Iris pigment epithelial cell (primary cell): ENCODE measurements at places on chromosomes 6 and 20.

DNA sequence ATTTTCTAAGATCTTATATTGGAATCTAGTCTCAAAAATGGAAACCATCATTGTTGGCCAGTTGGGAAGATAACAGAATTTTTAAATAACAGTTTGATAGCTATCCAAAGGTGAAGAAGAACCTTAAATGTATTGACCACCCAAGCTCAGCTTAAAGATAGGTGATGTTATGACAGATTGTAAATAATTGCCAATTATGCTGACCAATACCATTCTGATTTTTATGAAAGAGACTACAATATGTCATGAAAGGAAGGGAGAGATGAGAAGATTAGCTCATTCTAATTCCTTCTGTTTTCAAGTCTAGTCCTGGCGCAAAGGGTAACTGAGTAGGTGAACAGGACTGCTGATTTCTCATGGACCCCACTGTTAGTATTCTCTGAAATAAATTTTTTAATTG is 5.7 kb upstream of the TAB2 start:
- DNase-seq: no peak

- no peak for DNase-seq
These were observed 273.4 kb upstream of the CITED2 start for GRCh38 chr6:139647841-139648240.

DNA sequence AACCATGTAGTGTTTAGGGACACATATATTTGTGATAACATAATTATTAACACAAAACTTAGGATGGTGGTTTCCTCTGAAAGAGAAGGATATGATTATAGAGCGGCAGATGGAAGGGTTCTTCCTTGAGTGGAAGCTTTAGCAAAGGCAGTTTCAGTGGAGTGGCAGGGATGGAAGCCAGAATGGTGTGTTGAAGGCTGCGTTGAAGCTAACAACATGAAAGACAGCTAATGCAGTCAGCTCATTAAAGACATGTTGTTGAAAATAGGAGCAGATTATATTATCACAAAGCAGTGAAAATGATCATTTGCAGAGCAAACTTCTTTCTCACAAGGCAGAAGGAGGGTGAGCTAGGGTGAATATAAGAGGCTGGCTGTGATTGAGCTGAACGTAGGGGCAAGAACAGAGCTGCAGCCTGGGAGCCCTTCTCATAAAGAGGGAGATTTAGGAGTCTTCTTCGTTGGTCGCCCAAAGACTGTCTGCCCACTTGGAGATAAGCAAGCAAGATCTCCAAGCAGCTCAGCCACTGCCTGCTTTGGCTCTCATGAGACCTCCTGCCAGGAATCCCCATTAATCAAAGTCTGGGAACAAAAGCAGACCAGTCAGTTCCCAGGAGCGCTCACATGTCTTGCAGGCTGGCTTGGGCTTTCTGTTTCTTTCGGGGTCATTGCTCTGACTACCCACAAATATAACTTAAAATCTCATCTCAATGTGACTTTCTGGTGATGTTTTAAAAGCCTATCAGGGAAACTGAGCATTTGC is 2.6 kb upstream of the ANKRD6 start:
- no peak for DNase-seq

GRCh38 chr6:37149745-37150144 is 20.2 kb upstream of the PIM1 start:
- no peak for DNase-seq

GRCh38 chr20:432208-432607 is 24.1 kb downstream of the RBCK1 start:
- no peak for DNase-seq

DNA sequence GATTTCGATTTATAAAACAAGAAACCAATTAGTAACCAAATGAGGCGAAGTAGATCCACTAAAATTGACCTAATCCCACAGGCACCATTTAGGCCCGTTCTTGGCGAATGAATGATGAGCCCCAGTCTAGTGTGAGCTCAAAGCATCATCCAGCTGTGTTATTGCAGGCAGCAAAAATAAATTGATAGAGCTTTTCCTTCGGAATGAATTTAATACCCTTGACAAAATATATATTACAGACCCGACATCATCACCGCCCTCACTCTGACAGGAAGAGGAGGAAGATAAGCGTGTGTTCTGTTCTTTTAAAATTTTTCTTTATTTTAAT is 7.8 kb downstream of the SIM1 start:
- no peak for DNase-seq

DNA sequence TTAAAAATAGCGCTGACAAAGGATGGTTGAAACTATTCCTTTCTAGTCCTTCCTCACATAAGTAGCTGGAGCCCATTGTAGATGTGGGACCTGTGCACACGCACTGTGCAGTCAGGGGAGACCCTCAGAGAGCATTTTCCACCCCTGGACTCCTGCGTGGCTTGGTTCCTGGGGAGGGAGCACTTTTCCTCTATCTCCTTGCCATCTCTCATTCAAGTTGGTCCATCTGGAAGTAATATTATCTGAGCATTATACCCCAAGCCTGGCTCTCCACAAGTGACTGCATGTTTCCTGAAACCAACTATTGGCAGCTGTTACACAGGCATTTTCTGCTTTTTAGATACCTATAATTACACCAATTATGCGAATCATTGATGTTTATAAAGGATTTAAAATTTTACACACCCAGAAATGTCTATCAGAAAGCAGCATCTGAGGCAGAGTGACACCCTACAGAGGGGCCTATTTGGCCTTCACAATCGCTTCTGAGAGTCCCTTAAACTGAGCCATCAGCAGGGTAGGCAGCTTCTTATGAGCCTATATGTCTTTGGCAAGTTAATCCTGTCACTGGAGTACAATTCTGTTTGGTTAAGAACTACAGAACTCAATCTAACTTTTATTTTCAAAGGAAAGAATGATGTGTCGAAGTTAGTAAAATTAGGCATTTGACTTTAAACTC is 18.7 kb downstream of the SOX4 start:
- DNase-seq: no peak

GRCh38 chr20:55514531-55514930 is 490.8 kb downstream of the CBLN4 start:
- DNase-seq: no peak

DNA sequence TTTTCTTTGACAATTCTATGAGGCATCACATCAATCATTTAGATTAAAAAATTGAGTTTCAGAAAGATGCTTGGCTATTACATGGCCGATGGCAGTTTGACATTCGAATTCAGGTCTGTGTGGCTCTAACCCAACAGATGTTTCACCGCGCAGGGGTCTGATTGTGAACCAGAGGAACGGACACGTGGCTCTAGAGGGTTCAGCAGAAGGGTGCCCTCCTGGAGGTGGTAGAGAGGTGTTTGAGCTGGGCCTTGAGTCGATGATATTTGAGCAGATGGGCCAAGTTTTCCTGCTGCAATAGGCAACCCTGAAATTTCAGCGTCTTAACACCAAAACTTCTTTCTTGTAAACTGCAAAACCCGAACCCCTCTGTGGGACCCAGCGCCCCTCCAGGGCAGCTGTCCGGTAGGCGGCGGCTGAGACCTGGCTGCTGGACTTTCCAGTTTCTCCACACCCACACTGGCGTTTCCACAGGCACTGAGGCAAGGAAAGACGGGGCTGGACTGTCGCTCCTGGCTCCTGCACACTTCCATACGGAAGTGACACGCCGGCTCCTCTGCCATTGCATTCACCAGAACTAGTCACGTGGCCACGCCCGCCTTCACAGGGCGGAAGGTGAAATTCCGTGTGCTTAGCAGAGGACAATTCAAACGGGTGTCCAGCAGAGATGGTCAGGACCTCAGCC is 11.3 kb upstream of the AFDN start:
- DNase-seq: no peak

GRCh38 chr20:10709916-10710315 is 36.1 kb upstream of the JAG1 start:
- DNase-seq: no peak

DNA sequence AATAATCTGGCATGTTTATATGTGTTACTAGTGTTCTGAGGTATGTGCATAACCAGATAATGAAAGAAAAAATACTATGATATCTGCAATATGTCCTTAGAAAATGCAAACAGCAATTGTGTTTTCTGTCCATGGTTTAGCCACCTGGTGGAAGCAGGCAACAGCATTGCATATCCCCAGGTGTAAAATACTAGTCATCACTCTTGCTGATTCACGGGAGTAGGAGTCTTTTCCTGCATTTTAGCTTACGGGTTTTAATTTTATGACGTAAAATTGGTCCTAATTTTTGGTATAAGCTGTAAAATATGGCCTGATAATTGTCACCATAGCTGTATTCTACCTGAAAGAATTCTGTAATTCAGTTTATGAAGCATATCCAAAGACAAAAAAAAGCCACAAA is 2.5 kb downstream of the RNF182 start:
- no peak for DNase-seq

GRCh38 chr20:34824806-34825529 is 483 bp downstream of the NCOA6 start:
- peak; percentile 40 for DNase-seq

GRCh38 chr6:47044397-47044796 is 2.3 kb upstream of the ADGRF1 start:
- peak; percentile 61 for DNase-seq

DNA sequence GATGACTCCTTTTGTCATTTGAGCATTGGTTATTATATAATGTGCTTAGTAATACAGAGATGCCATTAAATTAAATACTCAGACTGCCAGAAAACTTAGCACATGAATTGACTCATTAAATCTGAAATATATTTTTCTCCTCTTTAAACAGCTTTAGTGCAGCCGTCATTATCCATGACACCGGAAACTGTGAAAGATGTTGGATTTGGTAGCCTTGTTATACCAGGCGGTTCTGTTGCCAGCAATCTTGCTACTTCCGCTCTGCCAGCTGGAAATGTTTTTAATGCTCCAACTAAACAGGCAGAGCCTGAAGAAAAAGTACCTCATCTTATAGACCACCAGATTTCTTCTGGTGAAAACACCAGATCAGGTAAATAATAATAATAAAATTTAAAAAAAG is 97.6 kb downstream of the SCAF8 start:
- no peak for DNase-seq

GRCh38 chr6:114648847-114649246 is 306.0 kb upstream of the HS3ST5 start:
- no peak for DNase-seq

- DNase-seq: no peak
These were observed 2.9 kb downstream of the ATXN1 start for GRCh38 chr6:16758163-16758975.

- peak; percentile 63 for DNase-seq
These were observed 189.4 kb downstream of the ZFP64 start for GRCh38 chr20:52001999-52002666.

- no peak for DNase-seq
These were observed 6.8 kb downstream of the TMX4 start for GRCh38 chr20:8012724-8013123.

DNA sequence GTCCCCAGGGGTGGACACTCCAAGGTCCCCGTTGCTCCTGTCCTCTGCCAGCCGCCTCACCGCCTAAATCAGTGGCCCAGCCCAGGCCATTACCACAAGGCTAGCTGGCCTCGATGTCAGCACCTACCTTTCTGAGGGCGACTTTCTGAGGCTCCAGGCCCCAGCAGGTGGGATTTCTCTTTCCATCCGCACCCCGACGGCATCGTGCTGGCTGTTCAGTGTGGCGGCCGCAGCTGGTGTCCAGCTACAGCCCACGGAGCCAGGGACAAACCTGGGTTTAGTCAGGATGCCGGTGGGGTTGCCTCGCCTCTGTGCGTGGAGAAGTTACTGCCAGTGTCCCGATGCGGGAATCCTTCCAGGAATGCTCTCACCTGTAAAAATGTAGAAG is 60.8 kb downstream of the ERMARD start:
- no peak for DNase-seq

GRCh38 chr6:89525786-89526562 is 93.0 kb downstream of the ANKRD6 start:
- DNase-seq: no peak

DNA sequence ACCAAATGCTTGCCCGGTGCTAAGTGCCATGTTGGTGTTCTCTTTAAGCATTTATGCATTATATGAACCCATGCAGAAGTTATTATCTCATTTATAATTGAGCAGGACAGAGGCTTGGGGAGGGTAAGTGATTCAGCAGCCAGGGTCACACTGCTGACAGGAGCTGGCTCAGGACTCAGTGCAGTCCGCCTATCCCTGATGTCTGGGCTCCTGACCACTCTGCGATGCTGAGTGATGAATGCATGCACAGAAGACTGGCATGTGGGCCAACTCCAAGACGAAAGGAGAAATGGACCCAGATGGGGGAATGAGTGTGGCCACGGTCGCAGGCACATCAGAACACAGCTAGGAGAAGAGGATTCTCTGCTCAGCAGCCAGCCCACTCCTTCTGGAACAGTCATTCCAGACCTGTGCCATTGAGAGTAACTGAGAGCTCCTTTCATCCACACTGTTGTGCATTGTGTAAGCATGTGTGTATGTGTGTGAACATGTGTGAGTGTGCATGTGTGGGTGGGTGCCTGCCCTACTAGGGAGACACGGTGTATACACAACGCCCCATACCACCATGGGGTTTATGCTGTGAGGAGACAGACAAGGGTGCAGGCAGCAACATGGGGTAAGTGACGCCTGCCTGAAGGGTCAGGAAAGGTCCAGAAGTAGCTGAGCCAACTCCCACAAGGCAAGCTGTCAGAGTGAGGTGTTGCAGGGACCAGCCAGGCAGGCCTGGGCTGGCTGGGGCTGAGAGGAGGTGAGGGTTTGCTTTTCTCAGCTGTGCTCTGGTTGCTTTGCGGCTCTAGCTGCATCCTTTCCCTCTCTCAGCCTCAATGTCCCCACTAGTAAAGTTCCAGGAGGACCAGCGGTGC is 97.8 kb upstream of the PMEPA1 start:
- no peak for DNase-seq

DNA sequence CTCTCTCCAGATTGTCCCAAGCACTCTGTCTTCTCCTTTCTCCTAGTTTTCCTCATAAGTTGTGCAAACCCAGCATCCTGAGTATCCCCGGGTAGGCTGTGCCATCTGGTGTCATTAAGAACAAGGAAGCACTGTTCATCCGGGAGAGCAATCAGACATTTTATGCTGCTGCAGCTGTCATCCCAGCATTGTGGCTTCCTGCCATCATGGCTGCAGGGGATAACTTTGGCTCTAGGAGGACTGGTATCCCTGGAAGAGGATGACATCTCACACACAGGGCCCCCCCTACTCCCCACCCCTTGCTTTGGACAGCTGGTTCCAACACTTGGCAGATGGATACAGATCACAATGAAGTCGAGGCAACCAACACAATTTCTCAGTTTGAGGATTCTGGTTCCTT is 1195.1 kb upstream of the MAP3K7 start:
- DNase-seq: no peak

- DNase-seq: no peak
These were observed 90.6 kb upstream of the NAA20 start for GRCh38 chr20:19926591-19926990.

- peak; percentile 32 for DNase-seq
These were observed 47.7 kb downstream of the FRK start for GRCh38 chr6:116012951-116013350.

- DNase-seq: peak; percentile 72
These were observed 484.0 kb upstream of the SOX4 start for GRCh38 chr6:21109391-21110178.

DNA sequence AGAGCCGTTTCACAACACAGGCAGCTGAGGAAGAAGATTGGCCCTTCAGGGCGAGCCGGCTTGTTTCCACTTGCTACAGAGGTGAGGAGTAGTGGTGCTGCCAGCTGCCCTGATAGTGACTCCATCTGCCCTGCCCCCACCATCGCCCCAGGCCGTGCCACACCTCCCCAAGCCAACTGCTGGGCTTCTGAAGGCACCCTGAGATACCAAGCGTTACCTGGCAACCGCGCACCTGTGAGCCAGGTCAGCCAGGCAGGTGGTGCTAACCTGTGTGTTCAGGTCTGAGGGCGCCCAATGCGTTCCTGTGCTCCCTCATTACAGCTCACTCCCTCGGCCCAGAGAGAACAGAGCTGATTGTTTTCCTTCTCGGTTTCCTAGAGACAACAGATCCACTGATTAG is 299.1 kb upstream of the ID4 start:
- no peak for DNase-seq
